Nucleus accumbens (tissue), 56 donors: ENCODE measurements at places on chromosomes 2 and 18.

GRCh38 chr2:217785544-217786045, 217.2 kb downstream of the TNS1 start:
- peak; percentile 91 for DNase-seq

GRCh38 chr2:56117764-56118163, 66.0 kb upstream of the CCDC85A start:
- DNase-seq: no peak

- DNase-seq: no peak
Observed at GRCh38 chr2:78408795-78409118, 616.7 kb upstream of the REG3G start.

GRCh38 chr2:446963-447530, 159.2 kb upstream of the ALKAL2 start:
- DNase-seq: no peak

DNA sequence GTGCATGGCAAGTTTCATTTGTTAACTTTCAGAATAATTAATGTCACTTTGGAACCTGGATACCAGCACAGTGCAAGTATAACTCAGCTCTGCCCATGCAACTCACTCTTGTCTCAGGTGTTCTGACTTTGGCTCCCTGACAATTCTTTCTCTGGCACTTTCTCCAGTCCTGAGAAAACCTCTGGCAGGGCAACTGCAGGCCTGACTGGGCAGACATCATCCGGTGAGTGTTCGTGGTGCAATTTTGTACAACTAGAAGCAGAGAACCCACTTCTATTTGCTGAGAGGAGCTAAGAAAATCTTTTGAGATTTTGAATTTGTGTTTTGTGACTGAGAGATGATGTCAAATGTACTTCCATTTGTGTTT, 143.0 kb downstream of the AQP4 start:
- no peak for DNase-seq

DNA sequence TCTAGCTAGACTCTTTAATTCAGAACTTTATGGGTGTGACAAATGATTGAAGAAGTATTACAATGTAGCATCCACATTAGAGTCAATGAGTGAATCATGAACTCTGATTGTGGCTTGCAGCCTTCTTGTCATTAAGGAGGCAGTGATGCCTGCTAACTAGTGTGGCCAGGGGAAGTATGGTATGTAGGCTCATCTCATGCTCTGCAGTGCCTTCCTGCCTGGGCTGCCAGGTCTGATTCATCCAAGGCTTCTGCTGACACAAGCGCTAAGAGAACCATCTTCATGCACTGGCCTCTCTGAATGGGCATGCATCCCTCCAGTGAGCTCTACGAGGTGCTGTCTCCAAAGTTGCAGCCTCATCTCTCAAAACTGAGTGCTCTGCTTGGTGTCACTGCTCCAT, 144.3 kb downstream of the MTCL1 start:
- no peak for DNase-seq

- DNase-seq: peak; percentile 42
Observed at GRCh38 chr18:80109676-80110078, 615 bp downstream of the ADNP2 start.
